Natural killer cell treated with Interleukin-12 subunit alpha and Interleukin-12 subunit beta and Interleukin-15 and Interleukin-18, amount 100 ng/mL, for 72 hours (primary cell): ENCODE measurements at places on chromosomes 16 and 17. TPM values are rescaled to one million over a fixed set of nuclear protein-coding genes. Genes with fewer than 3 reads are reported as not detected.

Gene KRT9
- not detected for total RNA-seq

Gene CACNG5
- total RNA-seq, result not detected

Gene PRRT2
- total RNA-seq, result 2.8 TPM

Gene PRAC2
- not detected for total RNA-seq

Gene ASGR1
- not detected for total RNA-seq

Gene ARL5C
- total RNA-seq, result not detected

Gene RNF166
- 49.4 TPM for total RNA-seq

Gene PRR29
- total RNA-seq, result 1.0 TPM

Gene SLC52A1
- total RNA-seq, result not detected

Gene NGFR
- total RNA-seq, result 0.26 TPM

Gene VPS9D1
- total RNA-seq, result 11.0 TPM

Gene PRPF8
- total RNA-seq, result 422 TPM
